ENCODE measurements at places on chromosomes 2 and 18.

DNA sequence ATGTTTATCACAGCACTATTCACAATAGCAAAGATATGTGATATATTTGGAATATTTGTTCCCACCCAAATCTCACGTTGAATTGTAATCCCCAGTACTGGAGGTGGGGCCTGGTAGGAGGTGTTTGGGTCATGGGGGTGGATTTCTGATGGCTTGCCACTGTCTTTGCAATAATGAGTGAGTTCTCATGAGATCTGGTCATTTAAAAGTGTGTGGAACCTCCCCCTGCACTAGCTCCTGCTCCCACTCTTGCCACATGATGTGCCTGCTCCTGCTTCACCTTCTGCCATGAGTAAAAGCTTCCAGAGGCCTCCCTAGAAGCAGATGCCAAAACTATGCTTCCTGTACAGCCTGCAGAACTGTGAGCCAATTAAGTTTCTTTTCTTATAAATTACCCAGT is 72.2 kb upstream of the DYNC1I2 start:
- no peak for DNase-seq

DNA sequence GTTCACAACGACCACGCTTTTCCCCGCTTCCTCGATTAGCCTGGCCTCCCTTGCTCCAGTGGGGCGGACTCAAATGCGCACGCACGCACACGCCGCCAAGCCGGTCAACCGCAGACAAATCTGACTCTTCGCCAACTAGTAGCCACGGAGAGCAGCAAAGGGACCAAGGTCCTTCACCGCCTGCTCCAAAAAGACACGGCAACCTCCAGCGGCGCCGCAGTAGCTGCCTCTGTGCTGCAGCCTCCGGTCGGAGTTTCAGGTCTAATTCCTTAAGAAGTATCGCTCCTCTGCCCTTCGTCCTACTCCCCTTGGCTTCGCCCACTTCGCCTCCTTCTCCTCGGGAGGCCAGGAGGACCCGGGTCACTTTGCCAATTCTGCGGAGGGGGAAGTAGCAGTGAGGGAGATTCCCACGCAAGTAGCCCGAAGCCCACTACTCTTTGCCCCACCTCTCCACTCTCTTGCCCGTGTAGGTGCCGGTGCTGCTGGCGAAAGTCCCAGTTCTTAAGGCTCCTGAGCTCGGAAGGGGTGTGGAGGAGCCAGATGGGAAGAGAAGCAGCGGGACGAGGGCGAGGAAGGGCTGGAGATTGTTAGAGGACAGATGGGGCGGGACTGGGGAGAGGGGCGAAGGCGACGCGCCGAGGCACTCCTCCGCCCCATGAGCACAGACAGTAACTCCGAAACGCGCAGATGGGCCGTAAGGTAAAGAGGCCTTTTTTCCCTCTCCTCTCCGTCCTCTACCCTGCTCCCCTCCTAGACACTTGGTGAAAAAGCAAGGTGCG is 615 bp downstream of the AKAIN1 start:
- DNase-seq: no peak

GRCh38 chr2:15673919-15674636 is 82.4 kb downstream of the DDX1 start:
- no peak for DNase-seq

DNA sequence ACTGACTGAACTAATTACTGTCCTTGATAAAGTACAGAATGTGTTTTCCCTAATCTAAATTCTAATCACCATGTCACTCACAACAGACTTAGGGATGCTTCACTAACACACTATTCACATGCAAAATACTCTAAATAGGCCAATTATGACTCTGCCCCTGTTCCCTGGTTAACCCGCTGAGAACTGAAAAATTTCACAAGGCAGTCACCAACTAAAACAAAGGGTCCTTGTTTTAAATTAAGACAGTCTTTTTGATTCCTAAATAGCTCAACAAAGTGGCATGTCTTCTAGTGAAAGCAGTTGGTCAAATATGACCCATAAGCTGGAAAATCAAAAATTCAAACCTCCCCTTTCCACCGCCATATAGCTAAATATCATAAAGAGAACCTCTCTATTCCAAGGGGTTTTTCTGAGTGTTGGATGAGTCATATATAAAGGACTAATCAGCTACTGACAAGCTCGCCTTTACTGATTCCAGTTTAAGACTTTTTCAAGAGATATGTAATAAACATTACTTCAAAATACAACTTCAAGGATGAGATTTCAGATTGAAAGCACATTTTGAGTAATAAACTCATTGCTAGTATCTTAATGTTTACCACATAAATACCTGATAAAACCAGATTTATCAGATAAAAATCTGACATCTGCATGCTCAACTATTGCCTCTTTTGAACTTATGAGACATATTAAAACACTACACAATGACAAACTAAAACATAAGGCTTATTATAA is 235.8 kb downstream of the TCF4 start:
- no peak for DNase-seq

GRCh38 chr2:102048465-102048864 is 56.7 kb downstream of the IL1R2 start:
- no peak for DNase-seq

DNA sequence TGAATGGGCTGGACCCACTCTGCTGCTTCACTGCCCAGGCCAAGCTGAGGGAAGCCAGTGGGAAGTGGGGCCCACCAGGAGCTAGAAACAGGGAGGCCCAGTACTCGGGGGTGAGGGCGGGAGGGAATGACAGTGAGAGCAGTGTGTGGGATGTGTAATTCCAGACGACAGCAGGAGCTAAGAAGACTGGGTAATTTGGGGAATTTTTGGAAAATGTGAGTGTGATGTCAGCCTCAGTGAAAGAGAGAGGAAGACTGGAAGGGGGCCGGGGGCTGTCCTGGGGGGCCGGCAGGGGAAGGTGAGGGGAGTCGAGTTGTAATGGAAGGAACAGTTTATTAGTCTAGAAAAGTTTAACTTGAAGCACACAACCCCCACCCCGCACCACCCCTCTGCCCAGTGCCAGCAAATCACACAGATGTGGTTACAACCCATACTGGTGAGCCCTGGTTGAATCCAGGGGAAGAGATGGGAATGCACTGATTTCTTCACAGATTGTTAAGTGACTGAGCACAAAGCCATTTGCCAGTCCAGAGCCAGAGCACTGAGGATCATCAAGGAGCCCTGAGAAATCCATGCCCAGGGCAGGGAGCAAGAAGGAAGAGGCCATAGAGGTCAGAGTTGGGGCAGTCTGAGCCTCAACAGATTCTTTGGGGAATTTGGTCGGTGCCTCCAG is 76.7 kb upstream of the PKDCC start:
- no peak for DNase-seq

GRCh38 chr18:49584394-49584793 is 22.5 kb downstream of the LIPG start:
- DNase-seq: no peak

DNA sequence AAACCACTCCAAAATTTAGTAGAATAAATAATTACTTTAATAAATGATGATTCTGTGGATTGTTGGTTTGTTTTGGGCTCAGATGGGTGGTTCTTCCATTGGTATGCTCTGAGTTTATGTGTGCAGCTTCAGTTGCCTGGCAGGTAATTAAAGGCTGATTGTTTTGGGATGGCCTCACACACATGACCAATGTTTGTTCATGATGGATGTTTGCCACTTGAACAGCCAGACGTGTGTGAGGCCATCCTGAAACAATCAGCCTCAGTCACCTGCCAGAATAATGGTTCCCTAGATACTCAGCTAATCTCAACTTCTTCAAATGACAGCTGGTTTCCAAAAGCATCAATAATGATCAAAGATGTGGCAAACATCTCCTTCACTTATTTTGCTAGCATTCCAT is 352.5 kb upstream of the GULP1 start:
- no peak for DNase-seq

- no peak for DNase-seq
Measured at GRCh38 chr18:51430538-51430937, 233.1 kb upstream of the MEX3C start.

GRCh38 chr2:238176613-238177012 is 17.8 kb downstream of the ERFE start:
- no peak for DNase-seq

DNA sequence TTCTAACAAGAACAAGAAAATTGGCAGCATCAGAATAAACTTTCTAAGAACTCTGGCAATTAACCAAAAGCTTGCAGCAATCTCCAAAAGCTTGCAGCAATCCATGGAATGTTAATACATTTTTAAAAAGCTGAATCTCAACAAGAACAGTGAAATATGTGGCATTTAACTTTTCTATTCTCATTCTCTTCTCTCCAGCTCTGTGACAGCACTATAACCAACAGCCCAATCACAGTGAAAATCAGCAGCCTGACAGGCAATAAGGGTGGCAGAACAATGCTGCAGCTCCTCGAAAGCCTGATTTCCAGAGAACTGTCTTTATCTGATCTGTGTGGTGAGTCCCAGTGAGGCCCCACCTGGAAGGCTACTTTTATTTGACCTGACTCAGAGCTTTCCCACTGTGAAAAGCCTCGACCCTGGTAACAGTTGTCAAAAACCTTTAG is 60.0 kb downstream of the TMEM131 start:
- no peak for DNase-seq

DNA sequence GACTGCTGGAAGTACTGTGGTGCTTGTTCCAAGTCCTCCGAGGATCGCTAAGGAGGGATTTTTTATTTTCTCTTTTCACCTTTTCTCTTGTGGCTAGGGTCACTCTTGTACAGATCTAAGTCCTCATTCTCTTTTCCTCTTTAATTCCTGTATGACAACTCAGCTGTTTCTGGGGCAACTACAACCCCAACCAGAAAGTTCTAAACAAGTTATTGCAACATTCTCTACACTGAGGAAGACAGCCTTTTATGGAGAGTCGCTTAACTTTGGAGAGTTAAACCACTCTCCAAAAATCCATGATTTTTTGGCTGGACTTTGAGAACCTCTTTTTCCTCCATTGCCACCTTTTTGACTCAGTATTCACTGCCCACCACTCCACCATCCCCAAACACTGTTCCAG is 74.0 kb upstream of the SESTD1 start:
- DNase-seq: no peak

GRCh38 chr2:16142383-16143361 is 202.3 kb downstream of the MYCN start:
- no peak for DNase-seq

DNA sequence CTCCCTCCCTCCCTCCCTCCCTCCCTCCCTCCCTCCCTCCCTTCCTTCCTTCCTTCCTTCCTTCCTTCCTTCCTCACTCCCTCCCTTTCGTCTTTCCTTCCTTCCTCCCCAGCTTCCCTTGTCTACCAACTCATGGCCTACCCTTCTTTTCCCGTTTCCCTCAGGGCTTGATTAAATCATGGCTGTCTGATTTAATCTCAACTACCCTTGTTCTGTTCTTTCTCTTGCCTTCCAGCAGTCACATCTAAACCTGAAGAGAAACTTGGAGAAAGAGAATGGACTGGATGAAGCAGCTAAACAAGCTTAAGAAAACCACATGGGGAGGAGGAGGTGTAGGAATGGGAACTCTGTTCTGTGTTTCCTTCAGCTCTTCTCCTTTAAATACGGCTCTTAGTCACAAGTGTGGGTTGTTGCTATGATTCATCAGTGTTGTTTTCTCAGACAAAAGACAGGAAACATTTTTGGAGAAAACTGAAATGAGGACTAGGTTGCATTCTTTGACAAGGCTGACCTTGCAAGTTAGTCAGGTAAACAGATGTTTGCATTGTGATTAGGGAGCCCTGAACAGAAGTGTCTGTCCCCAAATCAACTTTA is 177.9 kb downstream of the LRRTM1 start:
- no peak for DNase-seq

DNA sequence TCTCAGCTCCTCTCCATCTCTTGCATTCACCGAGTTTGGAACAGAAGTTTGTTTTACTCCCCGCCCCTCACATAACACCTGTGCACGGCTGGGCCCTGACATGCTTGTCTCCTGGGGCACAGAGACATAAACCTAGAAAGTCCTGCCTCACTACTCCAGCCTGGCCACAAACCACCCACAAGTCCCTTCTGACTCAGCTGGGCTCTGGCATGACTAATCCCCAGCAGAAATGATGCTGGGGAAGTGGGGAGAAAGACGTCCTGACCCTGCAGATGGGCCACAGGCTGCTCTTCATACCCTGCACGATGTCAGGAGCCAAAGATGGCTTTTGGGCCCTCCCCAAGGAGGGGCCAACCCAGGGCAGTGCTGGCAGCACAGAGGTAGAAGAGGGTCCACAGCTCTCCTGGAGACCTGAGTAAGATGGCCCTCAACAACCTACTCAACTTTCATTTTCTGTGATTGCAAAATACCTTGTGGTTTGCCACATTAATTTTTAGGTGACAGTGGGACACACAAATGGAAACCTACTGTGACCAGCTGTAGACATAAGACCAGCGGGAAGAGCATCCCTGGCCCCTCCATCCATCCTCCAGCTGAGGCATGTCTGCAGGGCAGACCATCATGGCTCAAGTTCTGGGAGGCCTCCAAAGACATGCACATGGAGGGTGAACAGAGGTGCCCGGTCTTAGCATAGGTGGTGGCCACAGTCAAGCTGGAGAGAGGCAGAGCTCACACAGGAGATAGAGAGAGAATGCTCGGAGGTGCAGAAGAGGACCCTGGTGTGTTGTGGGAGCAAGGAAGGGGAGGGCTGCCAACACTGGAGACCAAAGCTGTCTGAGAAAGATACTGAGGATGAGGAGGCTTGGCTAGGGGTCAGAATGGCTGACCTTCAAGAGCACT is 40.0 kb downstream of the DNMT3A start:
- DNase-seq: no peak

- no peak for DNase-seq
Measured at GRCh38 chr2:162967147-162967546, 128.6 kb upstream of the KCNH7 start.

- DNase-seq: no peak
Measured at GRCh38 chr2:215878476-215879063, 134.8 kb downstream of the MREG start.

GRCh38 chr2:27378096-27378808 is 2.3 kb downstream of the ZNF513 start:
- DNase-seq: no peak

- no peak for DNase-seq
Measured at GRCh38 chr2:149808556-149808955, 221.0 kb upstream of the MMADHC start.

GRCh38 chr2:29113891-29114321 is 1.3 kb upstream of the CLIP4 start:
- DNase-seq: no peak

DNA sequence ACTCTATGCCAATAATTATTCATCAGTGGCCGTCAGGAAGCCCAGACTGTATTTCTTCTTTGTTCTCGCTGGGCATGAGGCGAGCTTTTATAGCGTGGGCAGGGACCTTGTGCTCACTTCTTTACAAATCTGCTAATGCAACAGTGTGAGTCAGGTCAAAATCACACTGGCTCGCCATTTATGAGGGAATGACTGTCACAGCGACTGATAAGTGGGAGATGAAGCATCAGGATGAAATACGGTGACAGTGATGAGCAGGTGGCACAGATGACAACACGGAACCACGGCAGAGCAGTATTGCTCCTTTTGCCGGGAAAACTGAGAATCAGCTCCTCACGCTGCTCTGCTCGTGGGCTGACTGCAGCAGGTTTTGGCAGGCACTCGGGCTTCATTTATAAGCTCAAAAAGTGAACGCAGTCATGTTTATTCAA is 20.5 kb downstream of the TYMS start:
- peak; percentile 28 for DNase-seq

Data from anterior cingulate cortex (tissue), 58 donors.